ENCODE measurements at places on chromosomes 1 and 21.

DNA sequence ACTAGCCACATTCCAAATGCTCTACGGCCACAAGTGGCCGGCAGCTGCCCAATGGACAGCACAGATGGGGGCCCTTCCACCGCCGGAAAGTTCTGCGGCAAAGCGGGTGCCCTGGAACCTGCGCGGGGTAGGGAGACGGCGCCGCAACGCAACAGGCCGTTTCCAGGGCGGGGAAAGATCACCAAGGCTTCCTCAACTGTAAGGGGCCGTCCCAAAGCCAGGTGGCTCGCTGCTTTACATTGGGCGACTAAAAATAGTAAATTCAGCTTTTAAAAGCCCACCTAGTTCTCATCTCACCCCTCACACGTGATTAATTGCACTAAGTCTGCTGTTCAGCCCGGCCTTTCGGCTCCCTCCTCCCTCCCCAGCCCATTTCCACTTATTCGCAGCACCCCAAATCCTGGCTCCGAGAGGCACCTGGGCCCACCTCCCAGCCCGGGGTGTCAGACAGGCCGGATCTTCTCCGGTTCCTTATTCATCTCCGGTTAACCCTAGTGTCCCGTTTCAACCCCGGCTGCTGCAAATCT lies 643 bp downstream of the CFAP298 start:
- DNase-seq = peak; percentile 60

- DNase-seq = peak; percentile 75
These were observed 1.3 kb upstream of the SLC16A1 start for GRCh38 chr1:112957133-112957812.

DNA sequence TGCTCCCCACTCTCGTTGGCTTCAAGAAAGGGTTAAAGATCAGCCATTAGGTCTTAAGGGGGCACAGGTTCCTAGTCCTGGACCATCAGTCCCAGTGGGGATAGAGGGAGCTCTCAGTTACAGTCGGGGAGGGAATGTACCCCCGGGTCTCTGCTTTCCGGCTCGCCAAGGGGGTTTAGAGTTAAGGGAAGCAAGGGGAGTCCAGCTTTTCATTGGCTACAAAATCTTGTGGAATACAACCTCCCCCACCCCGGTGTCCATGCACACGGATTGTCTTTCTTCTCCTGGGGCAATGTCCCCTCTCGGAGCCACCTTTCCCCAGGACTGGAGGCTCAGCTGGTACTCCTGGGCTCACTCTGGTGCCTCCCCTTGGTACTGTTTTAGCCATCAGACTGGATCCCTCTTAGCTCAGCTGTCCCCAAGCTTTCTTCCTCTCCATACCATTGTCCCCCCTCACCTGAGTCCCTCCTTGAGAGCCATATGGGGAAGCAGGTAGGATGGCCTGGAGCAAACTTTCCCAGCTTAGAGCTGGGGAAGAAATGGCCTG lies at the start of gene A3GALT2:
Gene A3GALT2, minus strand, starts transcription at position 480 of the 547 bp plus-strand sequence. Its CDS starts 0 bp downstream, at position 480.
- no peak for DNase-seq

DNA sequence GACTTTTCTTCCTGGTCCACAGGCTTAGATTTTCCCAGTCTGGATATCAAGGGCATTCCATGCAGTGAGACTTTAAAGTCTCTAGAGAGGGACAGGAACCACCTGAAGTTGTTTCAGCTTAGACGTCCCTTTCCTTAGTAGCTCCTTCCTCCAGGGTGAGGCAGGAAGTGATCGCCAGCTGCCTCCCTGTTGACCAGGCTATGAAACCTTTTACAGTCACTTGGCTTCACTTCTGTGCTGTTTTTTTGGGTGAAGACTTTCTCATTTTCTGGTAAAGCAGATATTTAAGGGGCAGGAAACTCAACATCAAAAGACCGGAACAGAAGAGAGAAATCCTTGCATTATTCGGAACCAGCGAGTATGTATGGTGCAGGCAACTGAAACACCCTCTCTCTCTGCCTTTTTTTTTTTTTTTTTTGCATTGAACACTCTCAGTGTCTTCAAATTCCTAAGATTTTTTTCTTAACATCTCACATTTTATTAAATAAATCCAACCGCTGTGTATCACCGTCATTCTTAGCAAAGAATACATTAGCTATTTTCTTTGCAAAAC lies 234.6 kb upstream of the IRF2BP2 start:
- DNase-seq = peak; percentile 45

- peak; percentile 13 for DNase-seq
These were observed 709 bp upstream of the FBXO42 start for GRCh38 chr1:16352842-16353535.

DNA sequence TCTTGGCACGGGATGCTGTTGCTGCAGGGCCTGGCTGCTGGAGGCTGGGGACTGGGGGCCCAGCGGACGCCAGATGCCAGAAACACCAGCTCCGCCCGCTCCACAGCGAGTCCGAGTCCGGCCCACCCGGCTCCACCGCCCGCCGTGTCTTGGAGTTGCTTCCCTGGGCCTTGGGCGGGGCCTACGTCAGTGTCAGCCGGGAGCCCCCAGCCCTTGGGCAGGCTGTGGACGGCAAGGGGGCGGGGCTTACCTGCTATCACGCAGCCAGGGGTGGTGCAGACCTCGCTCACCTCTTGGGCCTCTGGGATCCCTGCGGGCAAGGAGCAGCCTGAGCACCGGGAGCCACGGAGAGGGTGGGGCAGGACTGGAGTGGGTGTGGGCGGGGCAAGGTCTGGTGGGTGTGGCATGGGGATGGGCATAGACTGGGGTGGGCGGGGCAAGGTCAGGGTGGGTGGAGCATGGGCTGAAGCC lies 21.8 kb downstream of the MMEL1 start:
- peak; percentile 44 for DNase-seq

GRCh38 chr1:31413405-31414001 lies 490 bp downstream of the SERINC2 start:
- peak; percentile 15 for DNase-seq

- DNase-seq = no peak
These were observed 4.9 kb upstream of the C1orf185 start for GRCh38 chr1:51097171-51097570.

DNA sequence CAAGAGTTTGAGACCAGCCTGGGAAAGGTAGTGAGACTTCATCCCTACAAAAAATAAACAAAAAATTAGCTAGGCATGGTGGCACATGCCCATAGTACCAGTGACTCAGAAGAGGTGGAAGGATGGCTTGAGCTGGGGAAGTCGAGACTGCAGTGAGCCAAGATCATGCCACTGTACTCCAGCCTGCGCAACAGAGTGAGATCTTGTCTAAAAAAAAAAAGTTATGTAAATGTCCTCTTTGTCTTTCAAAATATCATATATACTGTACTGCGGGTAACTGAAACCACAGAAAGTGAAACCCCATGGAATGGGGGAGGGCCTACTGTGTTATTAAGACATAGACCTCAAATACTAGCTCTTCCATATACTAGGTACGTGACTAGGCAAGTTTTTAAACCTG lies 20.8 kb downstream of the ACADM start:
- no peak for DNase-seq

DNA sequence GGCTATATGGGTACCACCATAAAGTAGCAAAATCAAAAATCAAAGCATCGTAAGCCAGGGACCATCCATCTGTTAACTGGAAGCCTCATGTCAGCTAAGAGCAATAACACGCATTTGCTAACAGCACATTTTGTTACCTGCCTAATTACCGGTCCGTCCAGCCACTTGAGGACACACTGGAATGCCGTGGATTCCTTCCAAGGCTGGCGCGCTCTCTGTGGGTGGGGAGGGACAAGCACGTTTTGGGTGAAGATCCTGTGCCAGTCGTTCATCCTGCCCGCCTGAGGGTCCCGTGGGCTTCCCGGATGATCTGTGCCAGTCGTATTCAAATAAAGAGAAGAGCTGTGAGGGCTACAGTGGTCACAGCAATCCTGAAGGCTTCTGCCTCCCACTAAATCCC lies 6.2 kb downstream of the NPHP4 start:
- DNase-seq = no peak

- no peak for DNase-seq
These were observed 2.2 kb downstream of the TENT5B start for GRCh38 chr1:27010226-27010994.

GRCh38 chr1:169090900-169091311 lies 15.6 kb upstream of the ATP1B1 start:
- no peak for DNase-seq

GRCh38 chr1:22815421-22816066 lies 104.9 kb downstream of the EPHB2 start:
- no peak for DNase-seq

DNA sequence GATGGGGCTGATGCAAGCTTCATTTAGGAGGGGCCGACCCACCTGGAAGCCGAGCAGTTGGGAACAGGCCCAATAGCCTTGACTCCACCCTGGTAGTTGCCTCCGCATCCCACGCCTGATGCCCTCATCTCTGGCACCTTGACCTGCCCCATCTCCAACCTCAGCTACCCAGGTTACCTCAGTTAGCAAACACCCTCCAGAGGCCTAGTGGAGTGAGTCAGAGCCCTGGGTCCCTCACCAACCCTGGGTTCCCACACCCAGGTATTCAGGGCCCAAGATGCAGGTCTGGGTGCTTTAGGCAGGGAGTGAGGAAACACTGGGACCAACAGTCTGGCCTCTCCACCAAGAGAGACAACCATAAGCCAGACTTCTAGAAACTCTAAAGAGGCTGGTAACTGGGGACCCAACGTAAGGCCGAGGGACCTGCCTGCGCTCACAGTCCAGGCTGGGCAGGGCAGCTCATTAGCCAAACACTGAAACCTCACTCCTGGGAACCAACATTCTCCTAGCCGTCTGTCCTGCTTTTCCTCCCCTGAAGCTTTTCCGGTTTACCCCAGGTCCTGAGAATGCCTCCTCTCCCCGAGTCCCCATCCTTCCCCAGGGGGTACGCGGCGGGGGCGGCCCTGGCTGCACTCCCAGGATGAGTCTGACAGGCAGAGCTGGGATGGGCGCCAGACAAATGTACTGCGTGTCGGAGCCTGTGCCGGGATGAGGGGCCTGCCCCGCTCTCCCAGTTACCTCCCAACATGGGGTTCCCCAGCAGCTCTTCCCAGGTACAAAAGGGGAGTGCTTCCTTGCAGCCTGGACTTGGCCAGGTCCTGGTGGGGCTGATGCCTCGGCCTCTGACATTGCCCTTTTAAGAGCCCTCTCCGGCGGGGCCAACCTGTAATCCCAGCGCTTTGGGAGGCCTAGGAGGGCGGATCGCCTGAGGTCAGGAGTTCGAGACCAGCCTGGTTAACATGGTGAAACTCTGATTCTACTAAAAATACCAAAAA lies 8.9 kb upstream of the CELSR2 start:
- DNase-seq = peak; percentile 43

DNA sequence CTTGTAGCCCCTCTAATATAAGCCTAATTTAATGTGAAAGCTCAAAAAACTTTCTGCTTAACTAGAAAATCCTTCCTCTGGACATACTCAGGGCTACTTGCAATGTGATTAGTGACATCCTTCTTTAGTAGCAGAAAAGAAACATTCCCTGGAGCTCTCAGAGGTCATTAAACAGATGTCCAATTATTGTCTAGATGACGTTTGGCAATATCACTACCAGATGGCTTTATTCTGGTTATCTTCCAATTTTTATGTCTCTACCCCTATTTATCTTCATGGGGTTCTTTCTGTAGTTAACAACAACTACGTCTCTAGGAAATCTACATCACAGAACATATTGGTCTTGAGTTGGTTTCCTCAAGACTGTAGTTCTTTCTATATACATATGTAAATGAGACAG lies 44.2 kb downstream of the CTH start:
- DNase-seq = no peak

- DNase-seq = no peak
These were observed 69.4 kb downstream of the EVA1C start for GRCh38 chr21:32481875-32482408.

GRCh38 chr21:14684071-14684470 lies 138.0 kb upstream of the SAMSN1 start:
- DNase-seq = no peak

GRCh38 chr1:21317035-21317689 lies 26.9 kb upstream of the ECE1 start:
- no peak for DNase-seq
